Suprapubic skin (tissue), 4 donors: ENCODE measurements at places on chromosomes 11 and 22.

DNA sequence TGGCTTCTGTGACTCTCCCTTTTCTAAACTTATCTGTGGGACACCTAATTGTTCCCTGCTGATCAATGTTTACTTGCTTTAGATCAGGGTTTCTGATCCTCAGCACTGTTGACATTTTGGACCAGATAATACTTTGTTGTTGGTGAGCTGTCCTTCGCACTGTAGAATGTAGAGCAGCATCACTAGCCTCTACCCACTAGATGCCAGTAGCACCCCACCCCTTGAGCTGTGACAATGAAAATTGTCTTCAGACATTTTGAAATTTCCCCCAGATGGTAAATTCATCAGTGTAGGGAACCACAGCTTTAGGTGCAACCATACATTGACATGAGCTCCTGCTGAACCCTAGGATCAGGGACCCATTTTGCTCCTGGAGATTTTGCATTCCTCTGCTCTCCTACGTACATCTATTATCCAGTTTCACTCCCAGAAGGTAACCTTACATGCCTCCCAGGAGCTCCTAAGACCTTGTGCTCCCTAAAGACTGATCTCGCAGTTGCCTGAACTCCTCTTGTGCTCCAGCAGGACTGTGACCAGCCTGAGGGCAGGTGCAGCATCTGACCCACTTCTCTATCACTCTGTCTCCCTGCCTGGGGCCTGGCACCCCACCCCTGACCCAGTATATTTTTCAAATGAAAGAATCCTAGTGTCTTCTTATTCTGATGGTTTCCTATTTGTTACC is 107.8 kb downstream of the FAR1 start:
- no peak for DNase-seq

GRCh38 chr22:39571538-39571937 is 985 bp downstream of the CACNA1I start:
- no peak for DNase-seq

DNA sequence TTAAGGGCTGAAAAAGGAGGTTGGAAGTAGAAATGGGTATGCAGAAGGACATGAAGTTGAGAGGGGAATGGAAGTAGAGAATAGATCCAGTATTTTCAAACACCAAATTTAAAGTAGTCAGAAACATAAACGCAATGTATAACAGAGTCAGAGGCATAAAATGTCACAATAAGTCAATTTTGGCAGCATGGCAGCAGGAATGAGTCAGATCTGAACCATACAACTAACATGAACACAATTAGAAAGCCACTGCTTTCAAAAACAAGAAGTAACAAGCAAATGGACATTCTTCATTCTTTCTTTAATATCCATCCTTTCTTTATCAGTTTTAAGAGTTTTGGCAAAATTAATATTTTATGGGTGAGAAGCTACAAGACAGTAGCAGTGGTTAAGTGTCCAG is 2.5 kb downstream of the CHORDC1 start:
- DNase-seq = no peak

- no peak for DNase-seq
Observed at GRCh38 chr11:17923217-17923616, 89.6 kb downstream of the SERGEF start.

DNA sequence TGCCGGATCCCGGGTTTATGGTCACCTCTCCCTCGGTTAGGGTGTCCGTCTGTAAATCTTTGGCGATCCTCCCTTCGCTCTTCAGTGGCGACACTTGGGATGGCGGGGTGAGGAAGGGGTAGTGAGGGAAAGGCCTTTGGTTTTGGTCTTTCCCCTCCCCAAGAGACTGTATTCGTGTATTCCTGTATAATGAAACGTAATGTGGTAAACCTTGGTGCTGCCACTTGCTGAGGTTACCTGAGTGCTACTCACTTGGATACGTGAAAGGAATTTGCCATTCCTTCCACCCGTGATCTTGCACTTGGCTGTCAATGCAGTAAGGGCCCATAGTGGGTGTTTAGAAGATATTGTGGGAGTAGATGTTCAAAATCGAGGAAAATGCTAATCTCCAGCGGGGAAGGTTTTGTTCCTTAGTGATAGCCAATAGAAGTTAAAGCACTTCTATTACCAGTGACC is 578 bp upstream of the NUP160 start:
- DNase-seq = no peak
